ENCODE measurements at places on chromosomes 4 and X.

DNA sequence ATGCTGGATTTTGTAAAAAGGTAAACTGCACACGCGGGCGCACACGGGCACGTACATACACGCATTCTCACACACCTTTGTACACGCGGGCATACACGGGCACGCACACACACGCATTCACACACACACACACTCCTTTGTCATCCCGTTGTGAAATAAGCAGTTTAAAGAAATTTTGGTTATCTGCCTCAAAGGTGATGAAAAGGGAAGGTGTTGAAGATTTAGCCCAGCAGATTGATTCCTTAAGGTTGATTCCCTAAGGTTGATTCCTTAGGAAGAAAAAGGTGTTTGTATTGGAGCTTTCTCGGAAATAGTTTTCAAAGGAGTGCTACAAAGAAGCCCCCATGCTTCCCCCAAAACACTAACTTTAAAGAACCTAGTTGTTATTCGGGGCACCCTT, 693 bp downstream of the ATP10D start:
- no peak for DNase-seq

GRCh38 chrX:66632473-66632872, 6.4 kb downstream of the EDA2R start:
- no peak for DNase-seq

GRCh38 chr4:54015423-54016030, 48.9 kb downstream of the CHIC2 start:
- DNase-seq: no peak

- DNase-seq: no peak
Measured at GRCh38 chr4:98658287-98659105, at the start of gene TSPAN5. Gene TSPAN5 (minus strand): TSS chr4:98658611.

GRCh38 chr4:187268940-187269339, 545.3 kb upstream of the FAT1 start:
- DNase-seq: no peak

DNA sequence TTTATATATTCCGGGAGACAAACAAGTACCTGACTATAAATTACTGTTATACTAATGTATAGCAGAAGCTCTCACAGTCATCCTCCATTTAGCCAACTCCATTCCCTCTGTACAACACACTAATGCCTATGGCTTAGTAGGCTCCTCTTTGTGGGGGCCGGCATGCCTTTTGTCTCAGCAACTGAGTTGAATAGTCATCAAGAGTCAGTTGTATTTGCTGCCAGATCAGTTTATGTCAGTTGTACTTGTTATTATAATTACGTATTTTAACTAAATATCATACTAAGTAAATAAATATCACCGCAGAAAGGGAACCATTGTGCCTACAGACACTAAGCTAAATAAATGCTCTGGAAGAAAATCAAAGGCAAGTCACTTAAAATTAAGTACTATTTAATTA, 9.9 kb downstream of the PRMT9 start:
- DNase-seq: no peak

GRCh38 chrX:34559325-34559724, 97.8 kb downstream of the TMEM47 start:
- no peak for DNase-seq

GRCh38 chr4:145898926-145899531, 39.6 kb downstream of the ZNF827 start:
- no peak for DNase-seq

- DNase-seq: no peak
Measured at GRCh38 chrX:16914058-16914457, 32.4 kb upstream of the REPS2 start.

DNA sequence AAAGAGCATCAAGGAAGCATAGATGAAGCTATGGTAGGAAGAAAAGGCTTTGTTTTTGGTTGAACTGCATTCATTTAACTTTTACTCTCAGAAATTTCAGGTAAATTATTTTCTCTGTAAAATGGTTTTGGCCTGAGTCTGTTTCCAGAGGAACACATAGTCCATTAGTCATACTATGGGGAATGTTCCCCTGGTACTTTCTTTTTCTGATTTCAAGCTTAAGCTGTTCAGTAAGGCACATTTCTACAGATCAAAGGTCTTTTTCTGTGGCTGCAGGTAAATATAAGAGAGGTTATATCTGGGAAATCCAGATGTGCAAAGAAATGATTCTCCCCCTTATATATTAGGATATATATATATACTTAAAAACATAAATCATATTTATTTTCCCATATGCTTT, 1744.4 kb upstream of the ADGRL3 start:
- no peak for DNase-seq

GRCh38 chrX:2894885-2895292, 34.2 kb downstream of the ARSD start:
- DNase-seq: no peak

Data from right renal cortex interstitium (tissue), 3 donors.